Stimulated activated CD8-positive, alpha-beta memory T cell treated with anti-CD3 and anti-CD28 coated beads, Interleukin-2, amount 100 ng/mL, for 1 hour (primary cell): ENCODE measurements at places on chromosomes 3 and 15.

GRCh38 chr3:171542976-171543375 lies 82.8 kb upstream of the TNIK start:
- no peak for DNase-seq

DNA sequence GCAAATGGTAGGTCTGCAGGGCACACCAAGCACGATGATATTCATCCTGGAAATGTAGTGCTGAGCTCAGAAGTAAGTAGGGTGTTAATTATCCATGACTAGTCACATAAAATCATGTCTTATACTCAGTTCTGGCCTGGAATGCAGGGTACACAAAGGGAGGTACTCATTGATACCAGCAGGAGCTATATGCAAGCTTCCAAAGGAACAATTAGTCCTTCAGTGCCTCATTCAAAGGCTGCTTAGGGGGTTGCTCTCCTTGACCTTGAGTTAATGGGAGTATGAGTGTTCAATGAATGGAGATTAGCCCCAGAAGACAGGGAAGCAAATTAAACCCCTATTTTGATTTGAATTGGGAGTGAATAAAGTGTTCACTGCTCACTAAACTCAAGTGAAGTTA lies 38.3 kb downstream of the CNTN6 start:
- DNase-seq, result no peak

GRCh38 chr3:38219609-38220197 lies 45.9 kb upstream of the SLC22A13 start:
- DNase-seq, result no peak

GRCh38 chr3:124805671-124806070 lies 75.4 kb downstream of the UMPS start:
- no peak for DNase-seq

DNA sequence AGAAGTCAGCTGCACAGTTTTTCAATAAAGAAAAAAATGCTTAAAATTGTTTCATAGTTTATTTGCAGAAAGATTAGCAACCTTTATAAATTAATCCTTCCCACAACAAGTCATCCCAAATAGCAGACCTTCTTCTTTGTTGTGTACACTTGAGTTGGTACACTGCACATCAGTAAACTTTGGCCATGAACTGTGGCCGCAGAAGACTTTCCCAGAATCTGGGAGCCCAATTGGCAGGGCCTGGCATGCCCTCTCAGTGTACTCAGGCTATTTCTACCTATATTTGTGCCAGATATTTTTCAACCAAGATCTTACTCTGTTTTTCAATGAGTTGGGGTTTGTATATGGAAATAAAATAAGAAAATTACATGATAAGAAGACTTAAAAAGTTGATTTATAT lies 133.1 kb downstream of the DIPK2A start:
- no peak for DNase-seq

DNA sequence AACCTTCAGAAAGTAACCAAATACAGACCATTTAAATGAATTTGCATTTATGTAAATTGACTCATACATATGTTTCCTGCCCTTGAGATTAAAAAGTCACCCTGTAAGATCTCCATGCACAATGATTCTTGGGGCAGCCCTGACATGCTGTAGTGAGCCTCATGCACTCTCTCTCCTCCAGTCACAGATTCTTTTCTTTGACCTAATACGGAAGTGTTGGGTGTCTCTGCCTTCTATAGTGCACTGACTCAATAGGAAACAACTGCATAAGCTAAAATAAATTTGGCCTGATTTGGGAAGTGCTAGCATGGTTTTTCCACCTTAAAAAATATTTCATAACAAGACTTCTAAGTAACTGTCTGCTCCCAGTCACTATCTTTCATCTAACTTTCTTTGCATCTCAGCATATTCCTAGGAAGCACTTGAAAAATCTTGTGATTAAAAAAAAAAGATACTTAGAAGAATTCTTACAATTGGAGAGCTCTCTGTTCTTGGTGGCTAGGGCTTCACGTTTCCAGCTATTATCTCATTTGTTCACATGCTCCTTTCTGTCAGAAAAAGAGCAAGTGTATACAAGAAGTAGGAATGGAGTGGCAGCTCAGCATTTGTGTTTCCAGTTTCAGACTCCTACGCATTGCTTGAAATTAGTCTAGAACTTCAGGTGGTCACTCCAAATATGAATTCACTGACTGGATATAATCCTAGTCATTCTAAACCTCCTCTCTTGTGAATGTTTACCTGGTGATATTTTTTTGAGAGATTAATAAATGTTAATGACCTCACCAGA lies 207.9 kb upstream of the COL8A1 start:
- DNase-seq, result no peak

GRCh38 chr3:86794361-86795065 lies 196.4 kb downstream of the VGLL3 start:
- DNase-seq, result no peak

DNA sequence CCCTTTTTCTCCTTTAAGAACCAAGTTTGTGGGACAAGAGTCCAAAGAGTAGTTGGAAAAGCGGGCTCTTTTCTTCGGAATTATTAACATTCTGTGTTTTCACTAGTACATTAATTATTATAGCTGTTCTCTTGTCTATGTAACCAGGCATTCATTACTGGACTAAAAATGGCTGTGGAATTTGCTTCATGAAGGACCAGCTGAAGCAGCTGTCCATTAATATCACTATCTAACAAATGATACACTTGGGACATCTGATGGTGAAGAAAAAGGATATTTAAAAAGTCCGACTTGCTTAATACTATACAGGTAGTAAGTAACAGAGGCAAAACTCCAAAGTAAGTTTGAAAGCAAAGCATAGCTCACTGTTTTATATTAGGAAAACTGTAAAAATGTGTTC lies 728.9 kb upstream of the DPPA4 start:
- no peak for DNase-seq

DNA sequence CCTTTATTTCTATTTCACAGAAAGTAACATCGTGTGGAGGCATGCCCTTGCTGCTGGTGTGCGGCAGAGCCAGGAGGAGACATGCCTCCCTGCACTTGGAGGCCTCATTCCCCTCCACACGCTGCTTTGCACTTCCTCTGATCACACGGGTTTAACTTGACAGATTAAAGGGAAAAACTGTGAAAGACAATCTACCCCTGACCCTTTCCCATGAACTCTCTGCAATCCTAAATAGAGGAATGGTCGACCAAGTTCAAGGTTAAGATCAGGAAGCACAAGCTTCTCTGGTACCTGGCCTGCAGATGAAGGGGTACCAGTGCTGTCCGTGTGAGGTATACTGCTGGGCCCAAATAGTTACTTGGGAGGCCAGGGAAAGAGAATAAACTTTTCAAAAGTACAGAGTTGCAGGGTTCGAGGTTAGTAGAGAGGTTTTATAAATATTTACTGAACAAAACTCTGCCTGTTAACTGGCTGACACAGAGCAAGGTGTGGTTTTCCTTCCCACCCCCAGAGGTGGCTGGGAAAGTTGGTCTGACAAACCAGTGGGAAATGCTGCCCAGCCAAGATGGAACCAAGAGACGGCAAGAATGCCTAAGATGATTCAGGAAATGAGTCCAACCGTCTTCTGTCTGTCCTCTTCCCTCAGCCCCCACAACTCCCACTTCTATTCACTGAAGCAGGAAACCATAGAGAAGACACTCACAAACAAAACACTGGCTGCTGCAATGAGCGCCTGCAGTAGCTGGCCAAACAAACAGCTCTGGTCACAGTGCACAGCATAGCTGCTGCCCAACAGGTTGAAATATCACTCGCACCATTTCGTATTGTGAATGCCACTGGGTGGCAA lies 79.6 kb downstream of the IGF2BP2 start:
- DNase-seq, result no peak

DNA sequence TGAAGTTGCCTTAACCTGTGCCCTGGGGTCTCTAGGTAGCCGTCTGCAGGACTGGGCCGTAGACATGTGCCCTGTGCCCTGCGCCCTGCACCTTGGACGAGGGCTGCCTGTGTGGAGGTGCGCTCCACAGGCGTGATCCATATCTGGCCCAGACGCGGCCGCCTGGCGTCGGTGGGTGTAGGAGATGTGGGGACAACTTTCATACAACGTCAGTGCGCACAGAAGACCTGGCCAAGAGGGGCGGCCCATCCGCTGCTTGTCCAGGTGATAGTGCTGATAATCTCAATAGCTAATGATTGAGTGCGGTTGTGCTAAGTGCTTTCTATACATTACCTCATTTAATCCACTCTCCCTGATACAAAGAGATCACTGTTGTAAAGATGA lies 665 bp upstream of the RASGRP1 start:
- no peak for DNase-seq

DNA sequence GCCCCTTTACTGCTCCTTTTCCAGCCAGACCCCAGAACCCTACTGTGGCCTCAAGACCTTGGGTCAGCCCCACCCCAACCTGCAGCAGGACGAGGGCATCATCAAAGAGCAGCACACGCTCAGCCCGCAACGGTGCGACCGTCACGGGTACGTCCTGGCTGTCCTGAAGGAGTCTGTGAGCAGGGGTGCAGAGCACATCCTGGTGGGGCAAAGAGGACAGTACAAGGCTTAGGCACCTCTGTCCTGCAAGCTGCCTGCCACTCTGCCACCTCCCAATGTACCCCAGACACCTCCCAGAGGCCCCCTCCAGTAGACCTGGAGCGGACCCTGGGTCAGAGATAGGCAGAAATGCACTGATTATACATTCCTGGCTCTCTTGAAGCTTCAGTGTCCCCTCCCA lies 8.0 kb downstream of the ALS2CL start:
- DNase-seq, result no peak

- no peak for DNase-seq
Observed at GRCh38 chr3:147773116-147773630, 364.0 kb downstream of the ZIC1 start.

DNA sequence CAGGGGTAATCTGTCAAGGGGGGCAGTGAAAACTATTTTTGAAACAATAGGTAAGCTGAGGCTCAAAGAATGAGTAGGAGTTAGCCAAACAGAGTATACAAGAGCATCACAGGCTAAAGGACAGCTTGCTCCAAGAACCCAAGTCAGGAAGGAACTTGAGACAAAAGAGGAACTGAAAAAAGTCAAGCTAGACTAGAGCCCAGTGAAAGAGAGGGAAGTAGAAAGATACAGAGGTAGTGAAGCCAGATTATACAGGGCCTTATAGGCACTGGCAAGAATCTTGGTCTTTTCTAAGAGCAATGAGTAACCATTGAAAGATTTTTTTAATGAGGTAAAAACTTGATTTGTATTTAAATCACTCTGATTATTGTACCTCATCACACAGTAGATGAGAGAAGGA lies 69.9 kb downstream of the FILIP1L start:
- DNase-seq, result no peak

DNA sequence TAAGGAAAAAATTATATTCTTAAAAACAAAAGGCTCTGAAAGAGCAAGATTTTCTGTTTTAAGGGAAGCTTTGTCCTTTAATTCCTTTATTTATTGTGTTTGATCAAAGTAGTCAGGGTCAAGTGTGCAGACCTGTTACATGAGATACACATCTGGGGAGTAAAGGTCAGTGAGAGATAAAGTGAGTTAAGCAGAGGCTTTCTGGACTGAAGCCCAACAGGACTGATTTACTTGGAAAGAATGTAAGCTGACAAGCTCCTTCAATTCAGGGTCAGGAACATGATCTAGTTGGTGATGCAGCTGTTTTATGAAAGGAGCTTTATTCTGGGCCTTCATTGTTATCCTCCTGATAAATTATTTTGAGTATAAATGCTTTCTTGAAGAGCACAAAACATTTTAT lies 20.7 kb upstream of the OTOL1 start:
- DNase-seq, result no peak

- no peak for DNase-seq
Observed at GRCh38 chr3:46504789-46505188, 7.0 kb downstream of the RTP3 start.

- DNase-seq, result no peak
Observed at GRCh38 chr3:12833222-12834161, 7.9 kb downstream of the RPL32 start.

- DNase-seq, result no peak
Observed at GRCh38 chr3:185200639-185201038, 47.8 kb upstream of the C3orf70 start.

- DNase-seq, result no peak
Observed at GRCh38 chr3:122913539-122914100, 113.9 kb downstream of the SEMA5B start.

GRCh38 chr3:67064105-67064504 lies 66.0 kb downstream of the KBTBD8 start:
- no peak for DNase-seq

GRCh38 chr3:69869643-69870042 lies 129.9 kb upstream of the SAMMSON start:
- DNase-seq, result no peak

DNA sequence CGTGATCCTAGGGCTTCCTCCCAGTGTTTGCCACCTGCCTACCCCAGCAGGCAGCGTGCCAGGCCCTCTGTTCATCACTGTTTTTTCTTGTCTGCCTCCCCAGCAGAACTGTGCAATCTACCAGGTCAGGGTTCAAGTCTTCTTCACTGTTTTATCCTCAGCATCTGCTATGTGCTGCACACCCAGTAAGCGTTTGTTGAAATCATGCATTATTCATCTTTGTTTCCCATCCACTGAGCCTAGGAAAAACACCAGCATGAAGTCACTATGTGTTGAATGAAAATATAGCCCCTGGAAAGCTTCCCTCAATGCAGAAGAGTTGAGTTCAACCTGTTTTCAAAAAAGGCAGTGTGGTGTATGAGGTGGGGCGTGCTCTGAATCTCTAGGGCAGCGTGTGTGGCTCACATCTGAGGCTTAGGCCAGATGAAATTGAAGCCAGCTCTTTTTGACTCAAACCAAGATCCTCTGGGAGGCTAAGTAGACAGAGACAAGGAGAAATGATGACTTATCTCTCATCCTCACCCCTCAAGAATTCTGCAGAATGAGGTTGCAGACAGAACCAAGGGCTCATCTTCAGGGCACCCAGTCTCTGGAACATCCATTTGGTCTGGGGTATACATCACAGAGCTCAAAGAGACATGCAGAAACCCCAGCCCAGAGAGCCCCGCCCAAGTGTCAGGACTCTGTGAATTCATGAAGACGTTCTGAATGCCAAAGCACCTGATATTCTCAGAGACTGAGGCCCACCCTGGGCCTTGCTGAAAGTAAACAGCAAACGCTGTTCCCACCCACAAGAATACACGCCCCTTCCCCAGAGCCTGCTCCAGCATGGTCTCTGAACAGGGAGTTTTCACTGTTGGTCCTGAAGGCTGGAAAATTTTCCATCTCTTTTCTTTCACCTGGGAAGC lies 5.7 kb upstream of the CAV3 start:
- DNase-seq, result no peak

DNA sequence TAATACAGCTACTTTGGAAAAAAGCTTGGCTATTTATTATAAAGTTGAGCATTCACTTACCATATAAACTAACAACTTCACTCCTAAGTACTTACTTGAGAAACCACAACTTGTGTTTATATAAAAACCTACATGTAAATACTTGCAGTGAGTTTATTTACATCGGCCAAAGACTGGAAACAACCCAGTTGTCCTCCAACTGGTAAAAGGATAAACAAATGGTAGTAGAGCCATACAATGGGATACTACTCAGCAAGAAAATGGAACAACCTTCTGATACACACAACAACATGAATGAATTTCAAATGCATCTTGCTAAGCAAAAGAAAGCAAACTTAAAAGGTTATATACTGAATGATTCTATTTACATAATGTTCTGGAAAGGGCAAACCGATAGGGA lies 63.7 kb downstream of the SLC7A14 start:
- no peak for DNase-seq

GRCh38 chr15:91624353-91624968 lies 229.0 kb upstream of the SLCO3A1 start:
- DNase-seq, result no peak

GRCh38 chr3:113439606-113440005 lies 1.7 kb downstream of the CFAP44 start:
- no peak for DNase-seq
